ENCODE measurements at places on chromosomes 13 and 19. TPM values are rescaled to one million over a fixed set of nuclear protein-coding genes. Genes with fewer than 3 reads are reported as not detected.

- no peaks in the 10 kb centered on the region for H3K36me3 ChIP-seq
- no peak for DNase-seq
- H3K4me3 ChIP-seq: no peak overlapping the region
- no peak overlapping the region for H3K27ac ChIP-seq
- no peaks in the 10 kb centered on the region for H3K4me1 ChIP-seq
These were observed 187.2 kb downstream of the EFNB2 start for GRCh38 chr13:106348075-106348840.

DNA sequence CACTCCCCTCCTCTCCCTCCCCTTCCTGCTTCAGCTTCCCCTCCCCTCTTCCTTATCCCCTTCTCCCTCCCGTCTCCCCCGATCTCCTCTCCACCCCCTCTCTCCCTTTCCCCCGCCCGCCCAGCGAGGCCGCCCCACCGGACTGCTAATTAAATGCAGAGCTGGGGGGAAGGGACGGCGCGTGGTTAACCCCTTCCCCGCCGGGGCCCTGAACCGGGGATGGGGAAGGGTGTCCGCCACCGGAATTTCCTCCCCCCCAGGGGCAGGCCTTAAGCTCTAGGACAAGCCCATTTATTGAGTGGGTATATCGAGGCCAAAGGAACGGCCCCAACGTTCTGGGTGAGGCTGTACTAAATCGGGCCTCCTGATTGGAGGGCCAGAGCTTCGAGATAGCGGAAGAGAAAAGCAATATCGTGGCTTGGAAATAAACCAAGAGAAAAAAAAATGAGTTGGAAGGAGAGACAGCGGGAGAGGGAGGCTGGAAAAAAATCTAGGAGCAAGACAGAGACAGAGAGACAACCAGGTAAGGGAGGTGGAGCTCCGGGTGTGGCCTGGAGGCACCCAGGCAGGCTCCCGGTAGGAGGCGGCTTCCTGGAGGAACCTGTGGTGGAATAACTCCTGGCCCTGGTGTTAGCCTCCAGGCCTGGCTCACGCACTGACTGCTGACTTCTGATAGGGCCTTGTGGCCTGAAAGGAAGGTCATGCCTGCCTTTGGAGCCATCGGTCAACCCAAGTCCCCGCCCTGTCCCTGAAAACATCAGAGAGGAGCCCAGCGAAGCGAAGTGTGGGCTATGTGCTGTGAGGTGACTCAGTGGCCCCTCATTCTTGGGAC, 11.6 kb upstream of the JUND start:
- no peaks in the 10 kb centered on the region for H3K27me3 ChIP-seq
- H3K4me3 ChIP-seq: peak overlapping the region; percentile 83
- H3K27ac ChIP-seq: peak overlapping the region; percentile 97
- DNase-seq: peak; percentile 90
- H3K36me3 ChIP-seq: no peaks in the 10 kb centered on the region

GRCh38 chr13:50170447-50171037, 155.3 kb downstream of the KCNRG start:
- H3K36me3 ChIP-seq: no peaks in the 10 kb centered on the region
- no peak overlapping the region for H3K4me3 ChIP-seq
- H3K4me1 ChIP-seq: no peaks in the 10 kb centered on the region

- DNase-seq: no peak
- H3K27ac ChIP-seq: no peak overlapping the region
- peaks cover 1% of the 10 kb centered on the region for H3K27me3 ChIP-seq
- H3K4me3 ChIP-seq: no peak overlapping the region
- no peaks in the 10 kb centered on the region for H3K36me3 ChIP-seq
- no peaks in the 10 kb centered on the region for H3K4me1 ChIP-seq
These were observed 236.7 kb downstream of the B3GLCT start for GRCh38 chr13:31436478-31436877.

- peak; percentile 74 for DNase-seq
- H3K4me3 ChIP-seq: no peak overlapping the region
- H3K27me3 ChIP-seq: peaks cover 7% of the 10 kb centered on the region
- H3K27ac ChIP-seq: no peak overlapping the region
- H3K36me3 ChIP-seq: no peaks in the 10 kb centered on the region
- H3K4me1 ChIP-seq: no peaks in the 10 kb centered on the region
These were observed 22.2 kb downstream of the SIGLEC5 start for GRCh38 chr19:51607920-51608562.

DNA sequence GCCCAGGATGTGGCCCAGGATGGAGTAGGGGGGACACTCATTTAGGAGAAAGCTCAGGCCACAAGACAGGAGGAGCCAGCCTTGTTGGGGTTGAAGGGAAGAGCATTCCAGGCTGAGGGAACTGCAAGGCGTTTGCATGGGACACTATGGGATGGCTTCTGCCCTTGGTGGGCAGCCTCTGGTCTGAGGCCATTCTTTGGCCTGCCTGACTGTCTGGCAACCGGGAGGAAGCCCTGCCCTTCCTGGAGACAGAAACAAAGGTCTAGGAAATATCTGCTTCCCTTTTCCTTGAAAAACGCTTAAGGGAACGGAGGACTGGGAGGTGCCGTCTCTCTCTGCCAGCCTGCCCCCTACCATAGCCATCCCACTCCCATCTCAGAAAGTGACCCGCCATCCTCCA, 2.8 kb upstream of the ICAM1 start:
- H3K36me3 ChIP-seq: no peaks in the 10 kb centered on the region
- peak overlapping the region; percentile 60 for H3K27ac ChIP-seq
- H3K4me3 ChIP-seq: no peak overlapping the region
- peaks cover 1% of the 10 kb centered on the region for H3K27me3 ChIP-seq
- H3K4me1 ChIP-seq: peaks cover 16% of the 10 kb centered on the region

DNA sequence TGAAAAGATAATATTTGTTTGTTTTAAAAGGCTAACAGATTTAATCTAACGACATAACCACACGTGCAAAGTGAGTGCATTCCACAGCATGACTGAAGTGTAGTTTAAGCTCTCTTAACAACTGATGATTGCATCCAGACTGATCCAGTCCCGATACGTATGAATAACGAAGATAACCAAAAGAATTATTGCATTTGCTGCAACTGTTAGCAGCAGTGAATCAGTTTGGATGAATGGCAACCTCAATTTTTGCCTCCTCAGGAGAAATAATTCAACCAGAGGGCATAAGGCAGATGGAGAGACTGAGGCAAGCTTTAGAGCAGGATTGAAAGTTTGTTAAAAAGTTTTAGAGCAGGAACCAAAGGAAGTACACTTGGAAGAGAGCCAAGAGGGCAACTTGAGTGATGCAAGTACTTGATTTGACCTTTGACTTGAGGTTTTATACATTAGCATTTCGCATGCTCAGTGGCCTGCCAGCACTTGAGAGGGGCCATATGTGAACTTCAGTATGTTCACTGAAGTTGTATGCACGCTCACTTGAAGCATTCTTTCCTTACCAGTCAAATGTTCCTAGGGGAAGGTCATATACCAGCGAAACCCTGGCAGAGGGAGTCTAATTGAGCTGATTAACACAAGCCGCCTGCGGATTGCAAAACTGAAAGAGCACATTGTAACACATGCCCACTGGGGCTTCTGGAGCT, 835.0 kb upstream of the PCDH20 start:
- H3K27ac ChIP-seq: no peak overlapping the region
- H3K4me1 ChIP-seq: no peaks in the 10 kb centered on the region
- no peak for DNase-seq
- H3K27me3 ChIP-seq: no peaks in the 10 kb centered on the region
- no peaks in the 10 kb centered on the region for H3K36me3 ChIP-seq

- H3K36me3 ChIP-seq: no peaks in the 10 kb centered on the region
- no peak overlapping the region for H3K27ac ChIP-seq
- H3K4me3 ChIP-seq: no peak overlapping the region
- DNase-seq: peak; percentile 63
These were observed 23.5 kb downstream of the COL5A3 start for GRCh38 chr19:9986787-9987281.

RABAC1 gene
- 48.9 TPM for total RNA-seq

EBI3 gene
- 0.54 TPM for total RNA-seq

ZNF497 gene
- 0.30 TPM for total RNA-seq

GRIN2D gene
- total RNA-seq: 0.04 TPM

SIGLEC10 gene
- 0.64 TPM for total RNA-seq

CAPS gene
- total RNA-seq: 1.3 TPM

NUDT15 gene
- 9.7 TPM for total RNA-seq

All from psoas muscle (tissue), 8 donors.